KG1 (cell line): ENCODE measurements at places on chromosomes 1 and 21.

- DNase-seq: no peak
Observed at GRCh38 chr1:95067062-95067461, 5.7 kb downstream of the ALG14 start.

GRCh38 chr1:8889103-8889846, 10.8 kb upstream of the ENO1 start:
- no peak for DNase-seq

GRCh38 chr1:206111271-206111927, 5.8 kb downstream of the AVPR1B start:
- no peak for DNase-seq

GRCh38 chr1:182185842-182186756, 124.6 kb upstream of the ZNF648 start:
- DNase-seq: no peak

DNA sequence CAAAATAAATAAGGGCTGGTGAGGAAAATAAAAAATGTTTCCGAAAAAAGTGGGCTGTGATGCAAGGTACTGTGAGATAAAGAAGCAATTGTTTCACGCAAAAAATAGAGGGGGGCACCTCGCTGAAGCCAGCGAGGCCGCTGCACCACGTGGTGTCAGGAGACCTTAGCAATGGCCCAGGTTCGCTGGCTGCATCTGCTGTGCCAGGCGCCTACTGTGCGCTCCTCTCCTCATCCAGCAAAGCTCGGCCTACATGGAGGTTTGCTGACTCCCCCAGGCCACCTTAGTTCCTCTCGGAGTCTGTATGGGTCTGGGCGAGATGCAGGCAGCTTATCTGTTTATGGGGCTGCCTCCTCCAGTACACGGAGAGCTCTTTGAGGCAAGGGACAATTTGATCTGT, 119.6 kb downstream of the NR5A2 start:
- DNase-seq: no peak

- no peak for DNase-seq
Observed at GRCh38 chr1:3352299-3352951, 102.0 kb upstream of the ARHGEF16 start.

GRCh38 chr1:185603158-185603557, 131.0 kb upstream of the HMCN1 start:
- no peak for DNase-seq
